ENCODE measurements at places on chromosomes 1 and 21.

DNA sequence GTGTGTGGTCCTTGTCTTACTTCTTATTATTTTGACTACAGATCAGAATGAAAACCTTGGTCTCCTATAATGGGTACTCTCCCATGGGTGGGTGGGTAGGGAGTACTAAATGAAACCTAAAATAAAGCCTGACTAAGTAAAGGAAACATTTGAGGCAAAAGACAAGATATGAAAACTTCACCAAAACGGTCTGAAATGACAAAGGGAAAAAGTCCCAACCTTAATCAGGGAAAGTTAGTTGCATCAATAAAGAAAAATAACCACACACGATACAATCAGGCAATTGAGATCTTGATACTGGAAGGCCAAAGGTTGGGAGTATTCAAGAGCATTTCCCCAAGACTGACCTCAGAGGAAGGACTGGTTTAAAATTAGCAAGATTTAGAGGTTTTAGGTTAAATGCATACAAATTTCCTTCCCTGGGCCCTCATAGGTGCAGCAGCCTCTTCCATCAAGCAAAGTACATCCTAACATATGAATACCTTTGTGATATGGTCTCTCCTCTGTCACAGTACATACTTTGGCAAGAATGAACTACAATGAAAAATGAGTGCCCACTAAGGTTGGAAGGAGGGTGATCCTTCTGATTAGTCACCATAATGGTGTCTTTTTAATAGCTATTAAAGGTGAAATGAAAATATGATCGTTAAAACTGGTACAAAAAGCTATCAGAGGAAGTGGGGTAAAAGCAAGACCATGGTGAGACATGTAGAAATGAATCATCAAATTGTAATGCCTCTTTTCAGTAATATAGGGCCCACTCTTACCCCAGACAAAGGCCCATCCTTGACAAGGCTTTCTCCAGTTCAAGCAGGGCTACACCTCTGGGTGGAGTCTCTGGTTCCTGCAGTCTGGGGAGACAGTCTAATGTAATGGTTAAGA, 15.3 kb upstream of the TNFSF4 start:
- DNase-seq: no peak

- DNase-seq: no peak
Observed at GRCh38 chr1:118291661-118292060, 106.6 kb upstream of the SPAG17 start.

GRCh38 chr1:14538335-14538734, 60.1 kb upstream of the KAZN start:
- DNase-seq: no peak

GRCh38 chr1:55716151-55716550, 501.0 kb upstream of the USP24 start:
- no peak for DNase-seq

- no peak for DNase-seq
Observed at GRCh38 chr1:5586629-5587028, 405.6 kb downstream of the NPHP4 start.

- DNase-seq: no peak
Observed at GRCh38 chr1:115555446-115555845, 86.3 kb upstream of the VANGL1 start.

DNA sequence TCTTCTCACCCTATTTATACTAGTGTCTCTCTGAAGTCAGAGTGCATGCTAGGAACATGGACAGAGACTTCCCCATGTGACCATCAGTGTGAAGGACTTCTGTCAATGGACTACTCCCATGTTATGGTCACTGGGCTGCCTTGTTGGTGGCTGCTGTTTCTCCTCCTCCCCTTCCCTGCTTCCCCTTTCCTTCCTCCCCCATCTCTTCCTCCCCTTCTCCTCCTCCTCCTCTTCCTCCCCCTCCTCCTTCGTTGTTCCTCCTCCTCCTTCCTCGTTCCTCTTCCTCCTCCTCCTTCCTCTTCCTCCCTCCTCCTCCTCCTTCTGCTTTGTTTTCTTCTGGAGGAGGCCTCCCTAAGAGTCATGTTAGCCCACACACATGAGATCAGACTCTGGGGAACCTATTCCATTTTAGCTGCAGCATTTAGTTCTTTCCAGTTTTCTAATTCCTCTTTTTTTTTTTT, 35.8 kb downstream of the IER5 start:
- DNase-seq: no peak

GRCh38 chr1:84724128-84724860, 34.0 kb upstream of the SSX2IP start:
- DNase-seq: no peak

DNA sequence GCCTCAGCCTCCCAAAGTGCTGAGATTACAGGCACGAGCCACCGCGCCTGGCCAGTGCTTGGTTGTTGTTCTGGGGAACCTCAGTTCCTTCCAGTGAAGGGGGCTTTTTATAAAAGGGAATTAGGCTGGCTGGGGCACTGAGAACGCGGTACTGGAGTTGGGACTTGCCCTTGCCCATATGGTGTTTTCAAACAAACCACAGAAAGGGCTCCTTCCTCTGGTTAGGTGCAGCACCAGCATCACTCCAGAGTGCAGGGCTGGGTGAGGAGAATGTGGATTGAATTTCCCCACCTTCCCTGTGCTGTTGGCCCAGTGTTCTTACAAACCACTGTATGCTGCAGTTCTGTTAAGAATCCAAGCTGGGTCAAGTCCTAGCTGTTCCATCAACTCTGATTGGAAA, 5.3 kb downstream of the MAN1C1 start:
- DNase-seq: no peak
